ENCODE measurements at places on chromosomes 11 and 22. TPM values are rescaled to one million over a fixed set of nuclear protein-coding genes. Genes with fewer than 3 reads are reported as not detected.
A peak's percentile ranks its signal among the peaks of the same experiment; 100 is the strongest.

MOGAT2 gene
- 0.08 TPM for total RNA-seq

DNA sequence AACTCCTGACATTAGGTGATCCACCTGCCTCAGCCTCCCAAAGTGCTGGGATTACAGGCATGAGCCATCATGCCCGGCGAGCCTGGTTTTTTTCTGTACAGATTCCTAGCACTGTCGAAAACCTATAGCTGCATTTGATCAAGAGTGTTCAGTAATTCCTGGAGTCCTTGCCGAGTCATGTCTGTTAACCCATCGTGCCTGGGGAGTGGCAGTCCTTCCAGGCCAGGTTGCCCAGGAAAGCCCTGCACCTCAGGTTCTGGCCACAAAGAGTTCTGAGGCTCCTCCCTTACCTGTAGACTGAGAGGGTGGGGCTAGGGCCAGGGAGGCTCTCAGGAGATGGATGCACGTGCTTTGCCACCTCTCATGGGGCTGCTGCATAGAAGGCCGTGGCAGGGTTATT is 17.0 kb downstream of the YDJC start:
- DNase-seq: no peak

RNASEH2C gene
- 107 TPM for total RNA-seq

DNA sequence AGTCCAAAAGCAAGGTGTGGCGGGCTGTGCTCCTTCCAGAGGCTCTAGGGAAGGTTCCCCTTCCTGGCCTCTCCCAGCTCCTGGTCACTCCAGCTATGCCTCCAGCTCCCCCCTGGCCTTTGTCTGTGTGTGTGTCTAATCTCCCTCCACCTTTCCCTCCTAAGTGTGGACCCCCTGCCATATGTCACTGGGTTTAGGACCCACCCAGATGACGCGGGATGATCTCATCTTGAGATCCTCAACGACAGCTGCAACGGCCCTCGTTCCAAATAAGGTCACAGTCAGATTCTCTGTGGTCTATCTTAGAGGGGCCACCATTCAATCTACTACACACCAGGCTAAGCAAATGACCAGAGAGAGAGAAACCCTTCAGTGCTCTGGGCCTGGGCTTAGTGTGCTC is 107.9 kb downstream of the ARHGAP8 start:
- no peak for DNase-seq

DNA sequence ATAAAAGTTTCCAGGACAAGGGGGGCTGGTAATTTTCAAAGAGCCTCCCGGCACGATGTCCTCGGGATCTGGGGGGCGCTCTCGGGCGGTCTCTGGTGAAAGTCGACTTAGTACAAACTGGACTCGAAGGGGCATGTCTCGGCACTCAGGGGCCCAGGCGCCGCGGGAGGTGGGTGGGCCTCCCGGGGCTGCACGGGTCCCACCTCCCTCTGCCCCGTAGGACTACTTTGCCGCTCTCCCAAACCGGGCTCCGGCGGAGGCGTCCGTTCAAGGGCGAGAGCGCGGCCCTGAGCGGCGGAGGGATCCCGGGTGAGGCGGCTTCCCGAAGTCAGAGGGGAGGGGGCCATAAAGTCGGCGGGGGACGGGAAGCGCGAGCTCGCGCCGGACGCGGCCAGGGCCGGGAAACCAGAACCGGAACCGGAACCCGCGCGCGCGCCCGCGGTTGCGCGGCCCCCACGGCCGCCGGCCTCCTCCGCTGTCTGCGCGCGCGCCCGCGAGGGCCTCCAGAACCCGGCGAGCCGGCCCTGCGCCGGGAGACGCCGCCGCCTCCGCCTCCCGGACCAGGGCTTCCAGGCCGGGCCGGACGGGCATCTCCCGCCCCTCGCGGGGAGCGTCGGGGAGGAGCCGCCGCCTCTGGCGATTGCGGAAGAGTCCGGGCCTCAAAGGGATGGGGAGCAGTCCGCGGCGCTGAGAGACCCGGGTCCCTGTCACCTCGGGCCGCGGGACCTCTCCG is at the start of gene ARHGEF12:
ARHGEF12 (plus strand) TSS at position 506 of the 733 bp plus-strand sequence. CDS start 831 bp downstream, outside the sequence.
- DNase-seq: no peak

DNA sequence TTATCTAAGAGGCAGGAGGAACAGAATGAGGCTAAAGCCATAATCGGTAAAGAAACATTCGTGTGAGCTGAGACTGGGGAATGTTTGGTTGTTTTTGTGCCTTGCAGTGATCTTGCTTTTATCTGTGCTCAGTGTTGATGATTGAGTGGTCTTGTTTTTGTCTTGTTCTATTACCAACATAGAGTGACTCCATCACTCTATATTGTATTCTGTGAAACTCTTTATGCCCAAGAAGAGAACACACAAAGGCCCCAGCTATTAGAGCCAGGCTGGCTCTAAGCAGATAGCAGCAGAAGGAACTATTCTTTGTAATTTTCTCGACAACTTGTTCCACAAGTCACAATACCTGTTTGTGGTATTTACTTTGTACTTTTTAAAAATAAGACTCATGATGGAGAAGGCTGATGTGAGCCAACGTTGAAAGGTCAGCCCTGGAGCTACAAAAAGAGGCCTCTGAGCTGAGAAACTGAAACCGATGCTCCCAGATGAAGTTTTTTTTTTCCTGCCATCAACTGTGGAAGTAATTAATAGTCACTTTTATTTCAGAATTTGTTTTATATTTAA is 68.4 kb downstream of the LARGE1 start:
- no peak for DNase-seq

THAP12 gene
- 57.3 TPM for total RNA-seq

GRCh38 chr22:22914726-22915669 is 27.4 kb downstream of the IGLL5 start:
- no peak for DNase-seq

DNA sequence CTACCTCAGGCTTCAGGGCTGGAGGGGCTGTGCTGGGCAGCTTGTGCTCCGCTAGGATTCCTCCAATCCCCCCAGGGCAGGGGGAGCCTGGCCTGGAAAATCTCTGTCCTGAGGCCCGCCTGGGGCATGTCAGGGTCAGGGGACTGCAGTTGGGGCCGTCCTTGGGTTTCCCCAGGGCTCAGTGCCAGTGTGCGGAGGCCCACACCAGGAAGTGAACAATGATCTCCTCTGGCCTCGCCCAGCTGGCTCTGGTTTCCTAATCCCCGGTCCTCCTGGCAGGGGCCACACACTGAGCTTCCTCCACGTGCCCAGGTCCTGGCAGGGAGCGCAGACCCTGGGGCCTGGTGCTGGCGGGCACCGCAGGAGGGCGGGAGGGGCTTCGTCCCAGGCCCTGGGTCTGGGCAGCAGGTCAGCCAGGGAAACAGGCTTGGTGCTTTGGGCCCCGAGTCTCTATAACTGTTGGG is 1.4 kb upstream of the MUC2 start:
- DNase-seq: no peak

BIK gene
- 0.18 TPM for total RNA-seq

NPTXR gene
- 32.6 TPM for total RNA-seq

TPH1 gene
- total RNA-seq: 0.05 TPM

OR8G5 gene
- not detected for total RNA-seq

OTOG gene
- not detected for total RNA-seq

GRCh38 chr22:43726322-43726721 is 85.8 kb downstream of the EFCAB6 start:
- DNase-seq: no peak

OR8J1 gene
- total RNA-seq: not detected

PATE4 gene
- total RNA-seq: not detected

GRCh38 chr11:69705901-69706787 is 2.3 kb upstream of the FGF19 start:
- no peak for DNase-seq

NCAM1 gene
- total RNA-seq: 0.18 TPM

DNA sequence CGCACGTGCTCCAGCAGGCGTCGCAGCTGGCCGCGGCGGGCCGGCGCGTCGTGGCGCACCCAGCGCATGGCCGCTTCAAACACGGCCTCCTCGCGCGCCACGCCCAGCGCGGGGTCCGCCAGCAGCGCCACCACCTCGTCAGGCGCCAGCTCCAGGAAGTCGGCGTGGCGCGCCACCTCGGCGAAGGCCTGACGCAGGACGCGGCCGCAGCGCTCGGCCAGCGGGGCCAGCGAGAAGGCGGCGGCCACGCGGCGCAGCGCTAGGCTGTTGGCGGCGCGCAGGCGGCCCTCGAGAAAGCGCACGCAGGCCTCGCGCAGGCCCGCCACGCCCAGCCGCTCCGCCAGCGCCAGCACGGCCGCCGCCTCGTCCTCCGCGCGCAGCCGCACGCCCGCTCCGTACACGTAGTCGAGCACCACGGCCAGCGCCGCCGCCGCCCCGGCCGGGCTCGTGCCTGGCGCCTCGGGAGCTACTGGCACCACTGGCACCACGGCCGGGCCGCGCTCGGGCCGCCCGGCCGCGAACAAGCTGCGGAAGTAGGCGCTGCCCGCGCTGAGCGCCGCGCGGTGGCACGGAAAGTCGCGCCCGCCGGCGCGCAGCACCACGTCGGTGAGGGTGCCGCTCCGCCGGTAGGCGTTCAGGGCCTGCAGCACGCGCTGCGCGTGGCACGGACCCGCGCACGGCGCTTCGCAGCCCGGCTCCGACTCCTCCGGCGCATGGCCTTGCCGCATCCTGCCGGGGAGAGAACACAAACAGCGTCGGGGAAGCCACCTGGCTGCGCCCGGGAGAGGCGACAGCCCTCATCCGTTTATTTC is 2.9 kb downstream of the KLHL35 start:
- DNase-seq: no peak

DNA sequence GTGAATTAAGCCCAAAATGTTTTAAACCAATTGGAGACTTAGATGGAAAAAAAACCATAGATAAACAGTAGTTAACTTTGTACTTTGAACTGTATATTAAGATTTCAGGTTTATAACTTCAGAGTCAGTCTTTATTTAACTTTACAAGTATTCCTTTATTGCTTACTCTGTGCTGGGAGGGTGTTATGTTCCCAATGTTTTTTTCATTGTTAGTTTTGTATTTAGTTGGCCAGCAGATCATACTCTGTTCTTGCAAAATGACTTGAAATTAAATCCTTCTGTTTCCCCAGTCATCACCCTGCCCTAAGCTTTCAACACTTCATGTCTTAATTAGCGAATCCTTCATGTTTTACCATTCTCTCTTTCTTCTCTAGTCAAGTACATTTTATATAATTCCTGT is 25.3 kb downstream of the SIK2 start:
- DNase-seq: no peak

PPM1F gene
- total RNA-seq: 28.9 TPM

DNA sequence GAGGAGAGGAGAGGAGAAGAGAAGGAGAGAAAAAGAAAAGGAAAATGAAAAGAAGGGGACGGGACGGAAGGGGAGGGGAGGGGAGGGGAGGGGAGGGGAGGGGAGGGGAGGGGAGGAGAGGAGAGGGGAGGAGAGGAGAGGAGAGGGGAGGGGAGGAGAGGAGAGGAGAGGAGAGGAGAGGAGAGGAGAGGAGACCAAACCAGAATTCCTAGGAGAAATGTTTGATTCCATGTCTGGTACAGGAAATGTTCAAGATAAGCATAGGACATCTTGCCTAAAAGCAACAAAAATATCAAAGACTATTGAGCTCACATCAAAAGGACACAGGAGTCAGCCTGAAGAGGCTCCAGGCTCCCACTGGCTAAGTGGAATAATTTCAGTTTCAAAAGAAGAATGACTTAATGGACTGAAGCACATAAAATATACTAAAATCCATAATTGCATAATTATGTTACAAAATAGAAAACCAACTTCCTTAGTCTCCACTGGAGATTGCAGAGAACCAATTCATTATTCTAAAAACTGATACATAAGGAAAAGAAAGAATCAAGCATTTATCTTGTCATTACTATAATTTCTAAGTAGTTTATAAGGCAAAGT is 101.1 kb upstream of the APOA1 start:
- no peak for DNase-seq

CPT1A gene
- total RNA-seq: 153 TPM

GRCh38 chr11:23797624-23798419 is 699.0 kb upstream of the LUZP2 start:
- DNase-seq: no peak

GRCh38 chr11:57798905-57799559 is 37.4 kb downstream of the CTNND1 start:
- peak; percentile 24 for DNase-seq

GRCh38 chr11:108804511-108804910 is 139.6 kb downstream of the DDX10 start:
- no peak for DNase-seq

RIN1 gene
- 21.7 TPM for total RNA-seq

HEPACAM gene
- total RNA-seq: not detected
